ENCODE measurements at places on chromosomes 2 and 18.

- no peak for DNase-seq
Measured at GRCh38 chr2:68974946-68975665, 670 bp downstream of the GKN1 start.

GRCh38 chr2:25310965-25311864 is 30.5 kb downstream of the DNMT3A start:
- no peak for DNase-seq

GRCh38 chr18:12943215-12943614 is 4.6 kb upstream of the SEH1L start:
- DNase-seq, result no peak

GRCh38 chr2:98463081-98463481 is 18.4 kb downstream of the INPP4A start:
- no peak for DNase-seq

DNA sequence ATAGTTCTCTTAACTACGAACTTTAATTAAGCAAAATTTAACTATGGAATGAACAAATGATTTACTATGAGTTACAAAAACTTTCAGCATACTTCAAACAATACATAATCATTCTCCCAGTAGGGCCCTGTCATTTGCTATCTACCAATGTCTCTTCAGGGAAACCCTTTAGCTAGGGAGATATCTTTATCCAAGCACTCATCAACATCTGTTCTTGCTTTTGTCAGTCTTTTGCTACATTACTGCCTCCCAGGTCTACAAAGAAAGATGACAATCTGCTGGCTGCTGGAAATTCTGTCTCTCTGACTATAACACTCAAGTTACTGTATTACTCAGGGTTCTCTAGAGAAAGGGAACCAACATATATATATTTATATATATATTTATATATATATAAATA is 1626.3 kb upstream of the CELF4 start:
- no peak for DNase-seq

GRCh38 chr2:238106339-238106697 is 6.2 kb downstream of the ESPNL start:
- no peak for DNase-seq

GRCh38 chr2:190418727-190419126 is 10.6 kb downstream of the MFSD6 start:
- DNase-seq, result no peak

- no peak for DNase-seq
Measured at GRCh38 chr18:13989199-13989598, 73.9 kb upstream of the MC2R start.

- no peak for DNase-seq
Measured at GRCh38 chr18:3395466-3395865, 54.5 kb upstream of the TGIF1 start.

DNA sequence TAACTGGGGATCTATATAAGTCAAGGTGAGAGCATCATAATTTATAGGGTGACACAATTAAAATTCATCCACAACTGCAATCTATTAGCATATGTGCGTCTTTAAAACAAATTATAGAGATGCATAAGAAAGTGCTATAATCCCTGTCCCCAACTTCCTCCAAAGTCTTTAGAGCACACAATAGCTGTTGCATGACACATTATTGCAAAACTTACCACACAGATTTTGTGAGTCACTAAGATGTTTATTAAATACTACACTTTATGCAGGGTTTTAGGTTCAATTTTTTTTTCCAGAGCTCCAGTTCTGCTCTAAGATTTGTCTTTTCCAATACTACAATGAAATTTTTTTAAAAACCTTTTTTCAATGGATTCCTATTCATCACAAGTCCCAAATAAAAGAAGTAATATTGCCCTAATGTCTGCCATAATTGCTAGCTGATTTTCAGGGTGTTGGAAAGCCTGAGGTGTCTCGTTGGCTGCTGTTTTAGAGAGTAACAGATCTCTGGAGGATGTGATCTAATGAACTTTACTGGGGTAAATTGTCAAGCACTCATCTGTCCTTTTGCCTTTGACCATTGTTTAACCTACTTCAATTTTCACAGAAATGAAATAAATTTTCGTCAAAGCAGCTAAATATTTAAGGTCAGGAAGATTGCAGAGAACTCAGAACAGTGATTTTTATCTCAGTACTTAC is 250.5 kb upstream of the NETO1 start:
- no peak for DNase-seq

GRCh38 chr2:76599732-76600368 is 889.1 kb upstream of the GCFC2 start:
- peak; percentile 44 for DNase-seq

DNA sequence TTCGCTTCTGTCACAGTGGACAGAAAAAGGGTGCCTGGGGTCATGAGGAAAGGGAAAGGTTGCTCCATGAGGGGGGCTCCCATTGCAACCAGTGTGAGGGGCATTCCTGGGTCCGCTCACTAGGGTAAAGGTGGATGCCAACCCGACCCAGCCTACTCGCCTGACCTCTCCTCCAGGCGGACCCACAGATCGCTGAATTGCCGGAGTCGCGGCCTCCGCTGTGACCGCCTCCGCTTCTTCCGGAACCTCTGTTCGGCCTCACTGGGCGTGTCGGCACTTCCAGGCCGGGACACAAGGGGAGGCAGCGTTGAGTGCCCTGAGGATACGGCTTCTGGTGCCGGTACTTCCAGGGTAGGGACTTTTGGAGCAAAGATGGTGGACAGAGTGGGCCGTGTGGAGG is 57.1 kb downstream of the TRABD2A start:
- no peak for DNase-seq

GRCh38 chr2:35714883-35715282 is 640.7 kb upstream of the CRIM1 start:
- DNase-seq, result no peak

All from T1000 (cell line).